ENCODE measurements at places on chromosomes 4 and X.

- DNase-seq = no peak
These were observed 168.8 kb upstream of the PDE5A start for GRCh38 chr4:119797238-119797894.

GRCh38 chrX:350148-350533, 31.5 kb upstream of the GTPBP6 start:
- no peak for DNase-seq

DNA sequence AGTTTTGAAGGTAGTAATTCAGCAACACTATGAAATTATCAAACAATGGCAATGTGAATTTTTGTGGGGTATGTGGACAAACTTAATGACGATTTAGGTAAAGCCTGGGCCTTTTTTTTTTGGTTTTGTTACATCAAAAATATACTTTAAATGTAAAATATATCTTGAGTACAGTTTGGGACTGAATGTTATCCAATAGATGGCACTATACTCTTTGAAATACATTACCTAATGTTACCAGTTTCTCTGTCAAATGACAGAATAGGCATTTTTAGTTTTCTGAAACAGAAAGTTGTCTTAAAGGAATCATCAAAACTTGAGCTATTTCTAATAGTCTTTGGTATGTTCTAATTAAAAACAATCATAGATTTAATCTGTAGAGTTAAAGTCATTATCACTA, 1651.9 kb downstream of the C4orf33 start:
- DNase-seq = no peak

GRCh38 chr4:140069066-140069465, 84.9 kb downstream of the MAML3 start:
- DNase-seq = no peak

- DNase-seq = no peak
These were observed 68.4 kb upstream of the BMP2K start for GRCh38 chr4:78707793-78708192.

DNA sequence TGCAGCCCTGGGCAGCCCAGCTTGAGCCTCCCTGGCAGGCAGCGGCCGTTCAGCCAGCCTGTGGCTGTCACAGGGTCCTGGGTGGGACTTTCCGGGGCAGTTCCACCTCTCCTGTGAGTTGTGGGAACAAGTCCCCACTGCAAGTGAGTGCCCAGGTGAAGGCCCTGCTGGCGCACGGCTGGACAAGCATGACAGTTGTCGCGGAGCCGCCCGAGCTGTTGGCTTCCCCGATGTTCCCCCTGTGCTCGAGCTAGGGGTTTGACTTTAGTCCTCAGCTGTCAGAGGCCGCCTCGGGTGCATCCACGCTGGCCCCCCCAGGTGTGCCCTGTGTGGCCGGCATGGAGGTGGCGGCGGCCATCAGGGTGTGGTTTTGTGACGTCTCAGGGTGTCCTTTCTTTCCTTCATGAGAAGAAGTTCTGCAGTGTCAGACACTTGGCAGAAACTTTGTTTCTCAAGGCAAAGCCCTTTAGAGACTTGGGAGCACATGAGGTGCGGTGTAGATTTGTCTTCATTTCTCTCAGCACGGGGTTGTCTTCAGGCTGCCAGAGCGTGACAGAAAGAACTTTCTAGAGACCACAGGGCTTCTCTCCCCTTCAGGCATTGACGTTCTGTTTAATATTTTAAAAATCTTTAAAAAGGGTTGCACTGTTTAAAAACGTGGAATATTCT, 69.4 kb upstream of the HGFAC start:
- DNase-seq = no peak

DNA sequence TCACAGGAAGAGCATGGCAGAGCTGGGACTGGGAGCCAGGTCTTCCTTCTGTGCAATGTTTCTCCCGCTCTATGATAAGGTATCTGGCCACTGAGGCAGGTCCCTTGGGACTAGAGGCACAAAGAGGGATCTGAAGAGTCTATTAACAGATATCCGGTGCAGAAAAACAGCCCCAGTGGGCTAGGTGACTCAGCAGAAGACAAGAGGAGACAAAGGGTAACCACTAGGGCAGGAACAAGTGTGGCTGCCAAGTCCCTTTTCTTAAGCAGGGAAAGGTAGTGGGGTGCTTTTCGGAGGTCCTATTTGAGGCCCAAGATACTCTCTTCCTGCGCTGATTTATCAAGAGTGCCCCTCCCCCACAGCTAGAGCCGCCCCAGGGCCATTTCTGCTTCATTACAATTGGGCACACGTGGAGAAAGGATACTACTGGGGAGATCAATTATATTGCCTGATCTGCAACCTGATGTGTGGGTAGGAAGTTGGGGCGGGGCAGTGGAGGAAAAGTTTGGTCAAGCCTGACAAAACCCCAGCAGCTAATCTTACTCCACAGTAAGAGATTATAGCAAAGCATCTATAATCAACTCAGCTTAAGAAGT, at the start of gene DGAT2L6:
Gene DGAT2L6 (plus strand): TSS at position 546 of the 596 bp plus-strand sequence. CDS start 100 bp downstream, outside the sequence.
- DNase-seq = no peak

DNA sequence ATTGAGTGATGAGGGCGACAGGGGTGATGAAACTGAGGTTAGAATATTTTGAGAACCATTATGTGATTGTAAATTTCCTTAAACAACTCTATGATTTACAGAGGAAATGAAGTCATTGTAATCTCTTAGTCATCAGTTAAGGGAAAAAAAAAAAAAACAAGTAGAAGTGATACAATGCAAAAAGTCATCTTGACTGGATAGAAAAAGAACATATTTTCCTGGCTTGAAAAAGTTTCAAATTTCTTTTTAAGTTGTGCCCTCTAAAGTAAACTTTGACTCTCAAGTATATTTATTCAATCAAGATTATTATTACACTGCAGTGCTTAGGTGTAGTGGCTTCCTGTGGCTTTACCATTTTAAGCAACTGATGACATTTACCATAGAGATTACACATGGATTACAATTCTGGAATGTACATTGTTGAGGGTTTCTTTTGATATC, 40.6 kb downstream of the GABRB1 start:
- no peak for DNase-seq

GRCh38 chrX:109934434-109934833, 68.5 kb upstream of the TMEM164 start:
- DNase-seq = no peak

DNA sequence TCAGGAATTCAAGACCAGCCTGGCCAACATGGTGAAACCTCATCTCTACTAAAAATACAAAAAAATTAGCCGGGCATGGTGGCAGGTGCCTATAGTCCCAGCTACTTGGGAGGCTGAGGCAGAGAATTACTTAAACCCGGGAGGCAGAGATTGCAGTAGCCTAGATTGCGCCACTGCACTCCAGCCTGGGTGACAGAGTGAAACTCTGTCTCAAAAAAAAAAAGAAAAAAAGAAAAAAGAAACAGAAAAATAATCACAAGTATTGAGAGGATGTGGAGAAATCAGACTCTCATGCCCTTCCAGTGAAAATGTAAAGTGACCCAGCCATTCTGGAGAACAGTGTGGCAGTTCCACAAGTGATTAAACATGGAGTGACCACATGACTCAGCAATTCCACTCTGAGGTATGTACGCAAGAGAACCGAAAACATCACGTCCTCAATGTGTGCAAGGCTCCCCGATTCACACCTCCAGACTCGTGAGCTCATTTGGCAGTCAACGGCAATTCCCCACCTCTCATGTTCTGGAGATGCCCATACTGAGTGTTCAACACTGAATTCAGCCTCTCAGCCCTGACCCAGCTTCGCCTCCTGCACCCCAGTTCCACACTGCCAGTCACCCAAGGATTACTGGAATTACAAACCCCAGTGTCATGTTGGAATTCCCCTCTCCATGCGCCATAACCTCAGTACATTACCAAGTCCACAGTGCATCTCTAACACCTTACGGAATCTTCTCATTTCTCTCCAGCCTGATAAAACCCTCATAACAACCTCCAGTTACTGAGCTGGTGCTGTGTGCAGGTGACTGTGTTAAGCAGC, 21.1 kb downstream of the ACOX3 start:
- no peak for DNase-seq

GRCh38 chrX:144566592-144566991, 680.7 kb upstream of the SPANXN1 start:
- DNase-seq = no peak

- no peak for DNase-seq
These were observed 97.2 kb upstream of the ADRA2C start for GRCh38 chr4:3668825-3669552.

DNA sequence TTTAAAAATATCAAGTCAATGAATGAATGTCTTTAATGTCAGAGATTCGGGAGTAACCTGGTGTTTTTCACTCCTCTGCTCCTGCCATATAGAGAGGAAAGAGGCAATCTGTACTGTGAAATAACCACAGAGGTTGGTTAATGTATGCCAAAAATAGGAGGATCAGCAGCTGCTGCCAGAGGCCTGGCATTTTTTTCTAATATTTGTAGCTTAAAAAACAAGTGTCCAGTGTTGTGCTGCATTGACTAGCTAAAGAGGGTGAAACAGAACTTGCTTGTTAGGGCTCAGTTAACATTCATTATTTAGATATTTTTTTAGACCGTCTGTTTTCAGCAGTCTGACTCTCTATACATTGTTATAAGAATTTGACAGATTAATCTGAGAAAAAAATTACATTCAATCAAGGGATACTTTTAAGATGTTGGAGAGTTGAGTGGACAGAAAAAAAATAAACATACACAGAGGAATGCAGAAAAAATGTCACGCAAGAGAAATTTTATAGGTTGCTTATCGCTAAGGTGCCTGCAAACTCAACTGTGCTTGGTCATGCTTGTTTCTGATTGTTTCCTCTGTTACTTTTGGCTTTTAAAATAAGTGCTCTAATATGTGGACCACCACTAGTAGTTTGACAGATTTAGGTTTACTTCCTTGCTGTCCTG, 392.3 kb upstream of the GALNT7 start:
- no peak for DNase-seq

GRCh38 chr4:153497091-153497531, 31.0 kb downstream of the TMEM131L start:
- no peak for DNase-seq

- no peak for DNase-seq
These were observed 36.4 kb upstream of the ADH4 start for GRCh38 chr4:99180382-99181070.

- DNase-seq = no peak
These were observed 451.8 kb upstream of the INTU start for GRCh38 chr4:127181001-127181400.

GRCh38 chrX:71198066-71198465, 25.0 kb upstream of the GJB1 start:
- no peak for DNase-seq

DNA sequence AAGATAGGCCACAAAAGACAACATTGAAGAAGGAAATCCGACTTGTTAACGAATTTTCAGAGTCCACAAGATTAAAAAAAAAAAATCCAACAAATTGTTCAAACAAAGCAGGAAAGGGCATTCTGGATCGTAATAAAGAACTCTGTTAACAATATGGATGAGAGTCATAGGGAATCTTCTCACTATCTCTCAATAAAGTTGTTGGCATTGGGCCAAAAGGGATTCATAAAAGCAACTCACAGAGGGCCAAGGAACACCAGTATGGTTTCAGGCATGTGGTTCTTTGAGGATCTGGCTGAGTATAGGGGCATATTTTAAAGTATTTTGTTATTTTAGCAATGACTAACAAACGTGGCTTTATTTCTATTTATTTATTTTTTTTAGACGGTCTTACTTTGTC, 49.5 kb downstream of the SHISA3 start:
- no peak for DNase-seq

GRCh38 chr4:147843162-147843561, 111.3 kb downstream of the ARHGAP10 start:
- DNase-seq = no peak

GRCh38 chr4:186840222-186840701, 116.6 kb upstream of the FAT1 start:
- no peak for DNase-seq

GRCh38 chr4:102574317-102574716, 73.2 kb downstream of the NFKB1 start:
- no peak for DNase-seq

- DNase-seq = no peak
These were observed 26.3 kb upstream of the RASGEF1B start for GRCh38 chr4:81498046-81498445.
